NCI-H446 (cell line): ENCODE measurements at places on chromosomes 2 and 18.
A peak's percentile ranks its signal among the peaks of the same experiment; 100 is the strongest.

DNA sequence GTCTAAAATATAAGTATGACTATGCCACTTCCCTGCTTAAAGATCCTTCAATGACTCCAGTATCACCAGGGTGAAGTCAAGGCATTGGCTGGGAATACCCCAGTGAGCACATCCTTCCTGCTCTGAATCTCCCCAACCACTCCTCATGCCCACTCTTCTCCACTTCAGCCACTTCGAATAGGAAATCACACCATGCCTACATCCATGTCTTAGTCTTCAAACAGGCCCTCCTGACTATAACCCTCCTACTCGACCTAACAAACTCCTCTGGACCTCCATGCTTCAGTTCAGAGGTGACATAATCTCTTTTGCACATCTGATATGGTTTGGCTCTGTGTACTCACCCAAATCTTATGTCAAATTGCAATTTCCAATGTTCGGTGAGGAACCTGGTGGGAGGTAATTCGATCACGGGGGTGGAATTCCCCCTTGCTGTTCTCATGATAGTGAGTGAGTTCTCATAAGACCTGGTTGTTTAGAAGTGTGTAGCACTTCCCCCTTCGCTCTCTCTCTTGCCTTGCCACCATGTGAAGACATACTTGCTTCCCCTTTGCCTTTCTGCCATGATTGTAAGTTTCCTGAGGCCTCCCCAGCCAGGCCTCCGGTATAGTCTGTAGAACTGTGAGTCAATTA, 87.8 kb upstream of the TFCP2L1 start:
- DNase-seq, result no peak

DNA sequence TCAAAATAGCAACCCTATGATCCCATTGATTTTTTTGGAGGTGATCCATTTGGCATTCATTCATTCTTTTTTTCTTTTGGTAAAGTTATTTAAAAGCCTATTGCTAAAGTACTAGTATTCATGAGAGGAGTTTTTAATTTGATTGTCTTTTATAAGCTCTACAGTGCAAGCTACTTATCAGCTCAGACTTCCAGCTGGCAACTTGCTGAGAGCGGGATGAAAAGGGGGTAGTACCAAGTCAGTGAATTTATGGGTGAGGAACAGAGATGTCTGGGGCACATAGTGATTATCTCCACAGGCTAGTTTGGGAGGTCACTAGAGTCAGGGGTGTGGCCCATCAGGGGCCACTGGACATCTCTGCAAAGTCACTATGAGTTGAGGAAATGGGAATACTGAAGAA, 202.4 kb downstream of the PIK3C3 start:
- DNase-seq, result peak; percentile 50

DNA sequence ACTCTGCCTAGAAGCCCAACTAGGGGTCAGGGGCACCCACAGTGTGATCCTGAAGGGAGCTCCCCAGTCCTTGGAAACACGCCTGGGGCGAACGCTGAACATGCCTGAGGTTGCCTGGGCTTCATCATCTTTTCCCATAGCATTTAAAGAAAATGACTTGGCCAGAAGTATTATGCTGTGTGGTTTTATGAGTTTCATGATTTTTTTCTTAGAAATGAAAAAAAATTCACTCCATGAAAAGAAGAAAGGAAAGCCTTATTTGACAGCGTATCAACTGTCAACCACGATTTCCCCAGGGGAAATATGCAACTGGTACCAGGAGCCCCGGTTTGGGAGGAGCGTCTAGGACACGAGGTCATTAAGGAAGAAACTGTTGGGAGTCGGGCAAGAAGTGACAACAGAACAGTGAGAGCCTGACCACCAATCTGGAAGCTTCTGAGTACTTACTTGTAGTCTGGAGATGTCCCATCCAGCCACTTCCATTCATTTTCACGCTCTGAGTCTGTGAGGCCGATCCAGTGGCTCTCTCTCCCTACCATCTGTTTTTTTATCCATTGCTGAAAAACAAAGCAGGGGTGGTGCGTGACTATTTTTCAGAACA, 63.5 kb upstream of the THOC1 start:
- no peak for DNase-seq

GRCh38 chr18:6022845-6023244, 127.5 kb upstream of the TMEM200C start:
- no peak for DNase-seq

GRCh38 chr2:3079466-3079865, 298.2 kb downstream of the EIPR1 start:
- DNase-seq, result no peak

DNA sequence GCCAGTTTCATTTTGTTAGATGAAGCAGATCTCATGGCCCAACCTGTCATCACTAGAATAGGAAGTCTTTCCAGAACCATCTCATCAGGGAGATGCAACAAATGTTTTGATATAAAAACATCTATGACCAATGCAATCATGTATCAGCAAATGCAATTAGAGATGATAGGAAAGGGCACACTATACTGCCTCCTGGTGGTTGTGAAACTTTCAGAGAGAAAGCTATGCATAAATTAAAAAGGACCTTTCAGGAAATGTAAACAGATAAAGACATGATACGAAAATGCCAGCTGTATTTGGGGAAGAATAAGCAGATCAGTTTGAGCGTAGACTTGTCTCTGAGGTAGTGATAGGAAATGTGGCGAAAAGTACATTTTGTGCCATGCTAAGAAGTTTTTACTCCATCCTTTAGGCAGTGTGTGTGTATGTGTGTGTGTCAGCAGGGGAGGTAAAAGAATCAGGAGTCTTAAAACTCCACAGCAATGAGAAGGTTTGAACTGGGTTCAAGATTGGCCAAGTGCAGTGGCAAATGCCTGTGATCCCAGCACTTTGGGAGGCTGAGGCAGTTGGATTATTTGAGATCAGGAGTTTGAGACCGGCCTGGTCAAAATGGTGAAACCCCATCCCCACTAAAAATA, 479.3 kb downstream of the CPS1 start:
- no peak for DNase-seq

GRCh38 chr18:9221040-9221439, 84.5 kb downstream of the ANKRD12 start:
- DNase-seq, result no peak

- no peak for DNase-seq
Observed at GRCh38 chr2:85462322-85462721, 43.8 kb downstream of the SH2D6 start.

- no peak for DNase-seq
Observed at GRCh38 chr2:160916300-160916699, 243.9 kb upstream of the TANK start.

- no peak for DNase-seq
Observed at GRCh38 chr2:96800061-96801004, 15.7 kb upstream of the CNNM3 start.

DNA sequence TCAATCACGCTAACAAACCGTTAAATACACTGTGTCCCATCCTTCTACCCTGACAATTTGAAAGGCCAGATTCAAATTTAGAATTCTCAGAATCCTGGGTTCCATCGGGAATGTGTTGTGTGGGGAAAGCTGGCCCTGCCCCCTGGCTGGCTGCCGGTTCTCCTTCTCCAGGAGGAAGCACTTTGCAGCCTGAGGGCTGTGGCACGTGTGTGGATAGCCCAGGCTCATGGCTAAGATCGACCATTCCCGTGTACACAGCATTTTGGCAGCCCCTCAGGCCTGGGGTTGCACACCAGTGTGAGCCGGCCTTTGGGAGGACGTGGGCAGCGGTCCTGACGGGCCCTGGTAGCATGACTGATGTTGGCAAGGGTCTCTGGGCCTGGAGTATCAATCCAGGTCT, 51.0 kb upstream of the ROCK2 start:
- DNase-seq, result no peak

GRCh38 chr2:65622951-65623535, 190.6 kb upstream of the SPRED2 start:
- DNase-seq, result no peak

DNA sequence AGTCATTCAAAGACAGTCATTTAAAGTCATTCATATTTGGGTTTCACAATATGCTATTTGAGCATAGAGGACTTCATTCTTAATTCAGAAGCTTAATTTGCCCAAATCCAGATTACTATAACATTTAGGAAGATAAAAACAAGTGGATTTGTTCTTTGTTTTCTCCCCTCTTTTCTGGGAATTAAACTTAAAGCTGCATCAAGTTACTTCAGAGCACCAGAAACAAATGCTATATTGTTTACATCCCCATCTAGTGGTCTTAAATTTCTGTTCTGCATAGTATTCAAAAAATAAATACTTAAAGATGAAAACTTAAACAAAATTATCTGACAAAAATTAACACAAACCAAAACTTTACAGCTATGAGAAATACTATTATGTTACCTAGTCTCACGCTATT, 34.7 kb upstream of the MARCHF7 start:
- no peak for DNase-seq

GRCh38 chr2:41719756-41720155, 328.1 kb upstream of the PKDCC start:
- no peak for DNase-seq
